ENCODE measurements at places on chromosomes 7 and 10.

DNA sequence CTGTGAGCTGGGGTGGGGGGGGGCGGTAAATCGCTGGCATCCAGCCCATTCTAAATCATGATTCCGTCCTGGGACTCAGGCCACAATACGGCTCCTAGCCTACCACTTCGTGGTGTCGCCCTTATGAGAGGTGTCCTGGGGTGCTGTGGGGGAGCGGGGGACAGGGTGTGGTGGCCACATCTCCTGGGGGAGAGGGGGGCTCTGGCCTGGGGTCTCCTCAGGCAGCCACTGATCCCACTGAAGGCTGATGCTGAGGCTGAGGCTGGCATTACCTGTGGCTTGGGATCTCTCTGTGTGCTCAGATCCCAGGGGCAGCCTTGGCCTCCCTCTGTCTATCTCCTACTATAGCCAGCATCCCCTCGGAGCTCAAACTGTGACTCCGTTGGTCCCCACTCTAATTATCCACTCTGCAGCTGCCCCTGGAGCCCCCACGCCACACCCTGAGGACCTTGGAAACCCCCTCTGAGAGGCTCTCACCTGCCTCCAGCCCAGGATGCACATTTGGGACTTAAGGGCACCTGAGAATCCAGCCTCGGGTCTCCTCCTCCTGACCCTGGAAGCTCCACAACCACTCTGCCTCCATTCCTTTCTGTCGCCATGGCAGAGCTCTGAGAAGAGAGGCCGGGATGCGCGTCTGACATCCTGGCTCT, 249.3 kb upstream of the TCERG1L start:
- DNase-seq, result no peak

- DNase-seq, result peak; percentile 92
These were observed 100.3 kb upstream of the SVIL start for GRCh38 chr10:29734962-29735627.

- no peak for DNase-seq
These were observed 124.2 kb upstream of the MKLN1 start for GRCh38 chr7:131203291-131203976.

- DNase-seq, result no peak
These were observed 13.0 kb downstream of the ESYT2 start for GRCh38 chr7:158816271-158816670.

DNA sequence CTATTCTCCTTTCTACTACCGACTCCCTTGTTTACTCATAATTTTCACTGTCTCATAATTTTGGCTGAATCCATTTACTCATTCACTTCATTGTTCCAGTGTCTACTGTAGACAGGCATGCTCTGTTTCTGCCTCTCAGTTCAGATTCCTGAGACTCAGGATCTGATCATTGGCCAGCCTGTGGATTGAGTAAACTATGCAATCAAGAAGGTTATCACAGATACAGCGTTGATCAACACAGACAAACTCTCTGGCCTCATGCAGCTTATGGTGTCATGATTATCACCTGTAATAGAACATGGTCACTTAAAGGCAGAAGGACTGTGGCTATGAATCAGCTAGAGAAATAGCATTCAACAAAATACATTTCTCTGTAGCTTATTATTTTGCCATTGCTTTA, 86.0 kb downstream of the SEMA3E start:
- no peak for DNase-seq

GRCh38 chr7:35993676-35994606, 159.1 kb upstream of the EEPD1 start:
- DNase-seq, result no peak

DNA sequence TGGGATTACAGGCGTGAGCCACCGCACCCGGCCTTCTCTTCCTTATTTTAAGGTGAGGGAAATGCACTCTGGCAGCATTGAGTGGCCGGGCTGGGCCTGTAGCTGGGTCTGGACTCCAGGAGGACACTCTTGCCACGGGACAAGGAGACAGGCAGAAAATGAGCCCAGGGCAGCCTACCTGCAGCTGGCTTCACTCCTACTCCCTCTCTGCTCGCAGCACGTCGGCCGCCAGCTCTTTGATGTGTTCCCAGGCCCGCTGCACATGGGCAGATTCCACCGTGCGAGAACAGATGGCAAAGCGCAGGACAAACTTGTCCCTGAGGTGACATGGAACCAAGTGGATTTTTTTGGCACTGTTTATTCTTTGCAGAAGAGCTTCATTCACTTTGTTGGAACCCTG, 12.9 kb upstream of the FIGNL1 start:
- DNase-seq, result no peak

GRCh38 chr7:130381468-130382312, 1.4 kb downstream of the CPA1 start:
- no peak for DNase-seq

- DNase-seq, result peak; percentile 25
These were observed 1.6 kb downstream of the BAMBI start for GRCh38 chr10:28678687-28679457.

GRCh38 chr7:11317766-11318165, 344.1 kb downstream of the PHF14 start:
- no peak for DNase-seq

DNA sequence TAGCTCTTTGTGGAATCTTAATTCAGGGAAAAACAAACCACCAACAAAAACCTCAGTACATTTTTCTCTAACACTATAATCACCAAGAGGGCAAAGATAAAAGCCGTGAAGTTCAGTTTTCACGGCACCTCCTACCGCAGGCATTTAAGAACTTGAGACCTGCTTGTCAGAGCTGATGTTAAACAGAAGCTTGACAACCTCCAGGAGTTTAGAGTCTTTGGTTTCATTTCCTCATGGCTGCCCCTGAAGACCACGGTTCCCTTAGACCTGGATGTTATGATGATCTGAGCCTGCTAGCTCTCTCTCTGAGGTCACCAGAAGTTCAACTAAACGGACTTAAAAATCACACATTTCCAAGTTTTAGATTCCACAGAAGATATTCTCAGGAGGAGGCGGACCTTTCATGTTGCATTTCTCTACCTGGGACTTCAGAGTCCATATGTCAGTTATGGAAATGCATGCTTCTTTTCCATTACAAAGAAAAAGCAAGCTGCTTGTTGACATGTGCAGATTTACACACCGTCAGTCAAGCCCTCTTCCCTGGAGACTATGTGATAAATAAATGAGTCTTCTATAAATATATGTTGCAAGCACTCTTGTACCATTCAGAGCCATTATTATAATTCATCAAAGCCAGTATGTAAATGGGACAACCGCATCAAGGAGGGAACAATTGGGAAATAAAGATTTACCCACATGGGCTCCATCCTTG, 258.0 kb downstream of the GFRA1 start:
- no peak for DNase-seq

DNA sequence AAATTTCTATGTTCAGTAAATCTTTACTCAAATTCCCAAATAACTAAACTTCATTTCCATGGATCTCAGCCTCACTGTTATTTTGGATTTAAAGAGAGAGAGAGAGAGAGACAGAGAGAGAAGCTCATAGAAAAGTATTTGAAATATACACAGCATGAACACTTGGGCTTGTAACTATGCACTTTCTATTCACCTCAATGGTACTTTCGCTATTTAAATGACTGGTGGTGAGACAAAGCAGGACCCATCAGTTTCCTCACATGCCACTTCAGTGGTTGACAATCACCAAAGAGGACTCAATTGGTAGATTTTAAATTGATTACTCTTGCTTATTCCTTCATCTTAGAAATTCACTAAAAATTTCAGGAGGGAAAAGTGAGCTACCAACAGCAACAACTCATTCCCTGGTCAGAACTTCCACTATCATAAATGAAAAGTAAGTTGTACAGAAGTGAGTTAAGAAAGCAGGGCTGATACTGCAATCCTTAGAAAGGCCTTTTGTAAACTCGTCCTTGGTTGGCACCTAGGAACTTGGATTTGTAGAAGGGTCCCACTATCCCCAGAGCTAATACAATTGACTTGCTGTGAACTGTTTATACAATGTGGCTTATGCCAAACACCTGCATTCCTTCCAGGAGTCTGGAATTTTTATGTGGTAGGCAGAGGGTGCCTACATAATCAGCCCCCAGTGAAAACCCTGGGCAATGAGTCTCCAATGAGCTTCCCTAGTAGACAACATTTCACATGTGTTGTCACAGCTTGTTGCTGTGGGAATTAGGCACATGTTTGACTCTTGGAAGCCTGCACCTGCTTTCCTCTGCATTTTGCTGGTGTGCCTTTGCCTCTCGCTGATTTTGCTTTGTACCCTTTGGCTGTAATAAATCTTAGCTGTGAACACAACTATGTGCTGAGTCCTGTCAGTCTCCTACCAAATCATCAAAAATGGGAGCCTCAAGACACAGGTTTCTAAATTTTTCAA, 10.8 kb downstream of the ERLIN1 start:
- DNase-seq, result no peak

- DNase-seq, result no peak
These were observed 35.0 kb downstream of the EVX1 start for GRCh38 chr7:27277628-27278027.

DNA sequence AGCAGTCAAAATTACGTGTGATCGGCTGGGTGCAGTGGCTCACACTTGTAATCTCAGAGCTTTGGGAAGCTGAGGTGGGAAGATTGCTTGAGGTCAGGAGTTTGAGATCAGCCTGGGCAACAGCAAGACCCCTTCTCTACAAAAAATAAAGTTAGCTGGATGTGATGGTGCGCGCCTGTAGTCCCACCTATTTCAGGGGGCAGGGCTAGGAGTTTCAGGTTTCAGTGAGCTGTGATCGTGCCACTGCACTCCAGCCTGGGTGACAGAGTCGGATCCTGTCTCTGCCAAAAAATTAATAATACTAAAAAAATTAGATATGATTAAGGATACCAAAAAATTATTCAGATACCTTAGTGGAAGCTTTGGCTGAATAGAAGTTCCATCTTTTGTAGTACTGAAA, 136.4 kb downstream of the SDK1 start:
- DNase-seq, result no peak

DNA sequence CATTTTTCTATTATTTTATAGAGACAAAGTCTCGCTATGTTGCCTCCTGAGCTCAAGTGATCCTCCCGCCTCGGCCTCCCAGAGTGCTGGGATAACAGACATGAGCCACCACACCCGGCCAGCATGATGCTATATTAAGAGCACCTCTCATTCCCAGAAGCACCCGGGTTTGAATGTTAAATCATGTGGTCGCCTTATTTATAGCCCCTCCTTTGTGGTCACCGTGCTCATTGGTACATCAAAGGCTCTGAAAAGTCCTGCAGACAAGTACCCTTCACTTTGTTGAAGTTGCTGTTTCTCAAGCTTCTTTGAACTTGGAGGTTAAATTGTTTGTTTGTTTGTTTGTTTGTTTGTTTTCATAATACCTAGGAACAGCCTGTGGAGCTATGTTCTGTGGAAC, 40.0 kb downstream of the CLIP2 start:
- no peak for DNase-seq

GRCh38 chr7:152330827-152331226, 105.0 kb downstream of the KMT2C start:
- no peak for DNase-seq

GRCh38 chr10:125549653-125550052, 133.3 kb downstream of the TEX36 start:
- DNase-seq, result peak; percentile 67

DNA sequence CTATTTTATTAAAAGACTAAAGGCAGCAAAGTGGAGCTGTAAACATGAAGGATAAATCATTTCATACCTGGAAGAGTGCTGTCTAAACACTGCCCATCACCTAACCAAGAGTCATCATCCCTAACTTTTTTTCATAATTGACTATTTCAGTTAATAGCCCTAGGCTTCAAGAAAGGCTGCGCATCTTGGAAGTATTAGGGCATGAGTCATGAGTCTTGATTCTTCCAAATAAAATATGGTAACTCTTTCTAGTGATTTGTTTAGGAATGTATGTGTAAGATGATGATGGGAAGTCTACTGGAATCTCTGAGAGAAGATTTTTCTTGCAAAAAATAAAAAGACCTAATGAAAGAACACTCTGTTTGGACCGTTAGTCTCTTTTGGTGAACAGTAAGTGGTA, 207.7 kb upstream of the AHR start:
- no peak for DNase-seq

DNA sequence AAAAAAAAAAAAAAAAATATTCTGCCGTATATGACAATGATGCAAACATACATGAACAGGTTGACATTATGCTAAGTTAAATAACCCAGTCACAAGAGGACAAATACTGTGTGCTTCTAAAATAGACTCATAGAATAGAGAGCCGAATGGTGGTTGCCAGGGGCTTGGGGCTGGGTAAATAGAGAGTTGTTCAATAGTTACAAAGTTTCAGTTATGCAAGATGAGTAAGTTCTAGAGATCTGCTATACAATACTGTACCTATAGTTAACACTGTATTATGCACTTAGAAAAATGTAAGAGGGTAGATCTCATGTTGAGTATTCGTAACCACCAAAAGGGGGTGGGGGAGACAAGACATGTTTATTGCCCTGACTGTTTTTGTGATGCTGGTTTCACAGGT, 77.1 kb upstream of the GNAI1 start:
- no peak for DNase-seq

- no peak for DNase-seq
These were observed 10.9 kb downstream of the NUB1 start for GRCh38 chr7:151352512-151352911.

DNA sequence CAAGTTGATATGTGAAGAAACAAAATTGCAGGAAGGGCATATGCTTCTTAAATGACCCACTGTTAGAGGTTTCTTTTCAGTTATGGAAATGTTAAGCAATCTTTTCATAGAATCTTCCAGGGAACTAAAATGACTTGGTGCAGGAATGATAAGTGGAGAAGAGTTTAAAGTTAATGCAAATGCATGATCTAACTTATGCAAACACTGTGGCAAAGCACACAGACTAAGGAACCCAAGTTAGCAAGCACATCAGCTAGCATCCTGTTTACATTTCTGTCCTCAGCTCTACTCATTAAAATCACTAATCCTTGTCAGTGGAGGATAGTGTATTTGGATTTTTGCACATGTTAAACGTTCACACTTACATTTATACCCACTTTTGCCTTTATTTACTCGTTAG, 9.3 kb downstream of the CLCN1 start:
- DNase-seq, result no peak

DNA sequence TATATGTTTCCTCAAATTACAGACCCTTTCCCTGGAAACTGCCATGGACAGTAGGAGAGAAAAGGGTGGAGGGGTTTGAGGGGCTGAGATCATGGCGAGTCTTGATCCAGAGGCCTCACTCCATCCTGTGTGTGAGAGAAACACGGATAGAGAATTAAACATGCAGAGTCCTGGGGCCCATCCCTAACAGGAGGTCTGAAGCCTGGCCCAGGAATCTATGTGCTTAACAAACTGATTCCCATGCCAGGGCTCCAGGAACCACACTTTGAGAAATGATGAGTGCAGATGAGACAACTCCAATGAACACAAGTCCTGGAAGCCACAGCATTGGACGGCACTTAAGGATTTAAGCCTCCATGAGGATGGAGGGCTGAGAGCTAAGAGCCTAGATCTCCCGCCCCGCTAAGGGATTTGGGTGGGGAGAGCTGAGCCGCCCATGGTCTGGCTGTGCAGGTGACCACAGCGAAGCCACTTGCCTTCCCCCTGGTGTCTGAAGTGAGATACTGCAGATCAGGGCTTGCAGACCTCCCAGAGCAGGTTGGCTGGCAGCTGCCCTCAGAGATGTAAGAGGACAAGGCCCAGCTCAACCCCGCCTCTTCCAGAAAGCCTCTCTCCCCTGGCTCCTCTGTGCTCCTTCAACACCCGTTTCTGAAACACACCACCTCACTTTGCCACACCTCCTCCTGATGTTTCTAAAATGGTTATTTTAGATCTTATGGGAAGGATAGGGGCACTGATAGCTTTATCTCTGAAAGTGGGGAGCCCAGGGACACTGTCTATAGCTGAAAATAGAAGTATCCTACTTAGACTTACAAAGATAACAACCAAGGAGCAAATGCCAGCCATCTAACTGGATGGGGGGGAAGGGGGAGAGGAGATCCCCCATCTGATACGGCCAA, 24.8 kb upstream of the EIF5AL1 start:
- peak; percentile 66 for DNase-seq

- DNase-seq, result no peak
These were observed 445.8 kb downstream of the AUTS2 start for GRCh38 chr7:70044064-70044463.

Data from suppressor macrophage treated with lipopolysaccharide for 1 hour (primary cell).